ENCODE measurements at places on chromosomes 7 and 10. TPM values are rescaled to one million over a fixed set of nuclear protein-coding genes. Genes with fewer than 3 reads are reported as not detected.

CUZD1 gene
- total RNA-seq, result 0.35 TPM

CYP26C1 gene
- 1.1 TPM for total RNA-seq

MYL10 gene
- not detected for total RNA-seq

ZNF438 gene
- 6.9 TPM for total RNA-seq

IFIT1B gene
- not detected for total RNA-seq

LGI1 gene
- not detected for total RNA-seq

MINDY4 gene
- 5.4 TPM for total RNA-seq

HOXA9 gene
- total RNA-seq, result 36.1 TPM

PPP1R17 gene
- not detected for total RNA-seq

ZNF746 gene
- total RNA-seq, result 17.3 TPM

DBF4 gene
- 10.8 TPM for total RNA-seq

EVX1 gene
- total RNA-seq, result not detected

RBP4 gene
- not detected for total RNA-seq

CYP2C8 gene
- total RNA-seq, result not detected

IKZF1 gene
- total RNA-seq, result not detected

NKX1-2 gene
- not detected for total RNA-seq

SLC39A12 gene
- total RNA-seq, result not detected

BICC1 gene
- total RNA-seq, result 22.9 TPM

POMZP3 gene
- total RNA-seq, result 7.1 TPM

PRDX3 gene
- total RNA-seq, result 148 TPM

LRRN3 gene
- total RNA-seq, result 0.76 TPM

ABHD11 gene
- 14.3 TPM for total RNA-seq

AKR1C8 gene
- not detected for total RNA-seq

KMT2C gene
- total RNA-seq, result 30.1 TPM

FOXK1 gene
- 56.3 TPM for total RNA-seq

SORCS1 gene
- not detected for total RNA-seq

NKX2-3 gene
- not detected for total RNA-seq

BUB3 gene
- 100 TPM for total RNA-seq

RTKN2 gene
- 0.29 TPM for total RNA-seq

TDRD1 gene
- total RNA-seq, result not detected

GRM8 gene
- total RNA-seq, result not detected

ACTL6B gene
- total RNA-seq, result not detected

EPO gene
- total RNA-seq, result not detected

CALML5 gene
- total RNA-seq, result not detected

ZNF248 gene
- total RNA-seq, result 5.6 TPM

MKI67 gene
- 8.9 TPM for total RNA-seq

ELFN1 gene
- total RNA-seq, result 1.5 TPM

LRRC17 gene
- 71.4 TPM for total RNA-seq

Measured in glomerular endothelial cell (primary cell).